Urinary bladder (tissue), 4 donors: ENCODE measurements at places on chromosomes 2 and 18. TPM values are rescaled to one million over a fixed set of nuclear protein-coding genes. Genes with fewer than 3 reads are reported as not detected.

OSBPL6 gene
- total RNA-seq, result 1.9 TPM

RAB6D gene
- total RNA-seq, result 0.21 TPM

AAK1 gene
- 51.5 TPM for total RNA-seq

MC5R gene
- not detected for total RNA-seq

VIT gene
- 10.0 TPM for total RNA-seq

MYO1B gene
- total RNA-seq, result 138 TPM

RFTN2 gene
- total RNA-seq, result 37.4 TPM

IL1RL1 gene
- total RNA-seq, result 12.8 TPM

EPHA4 gene
- 41.3 TPM for total RNA-seq

RND3 gene
- total RNA-seq, result 139 TPM

SKOR2 gene
- total RNA-seq, result not detected

TMX3 gene
- 97.6 TPM for total RNA-seq

ADRA2B gene
- total RNA-seq, result 1.6 TPM

CNNM4 gene
- total RNA-seq, result 5.8 TPM

TTC21B gene
- total RNA-seq, result 81.2 TPM

CHAC2 gene
- 2.3 TPM for total RNA-seq

REG3G gene
- not detected for total RNA-seq

LDLRAD4 gene
- 52.3 TPM for total RNA-seq

PMAIP1 gene
- total RNA-seq, result 1.6 TPM

LIMS3 gene
- 13.5 TPM for total RNA-seq

UGT1A8 gene
- 0.16 TPM for total RNA-seq

FARSB gene
- total RNA-seq, result 17.1 TPM

CIB4 gene
- total RNA-seq, result not detected

CYP27C1 gene
- 7.8 TPM for total RNA-seq

SDC1 gene
- 87.1 TPM for total RNA-seq

CCDC148 gene
- 5.3 TPM for total RNA-seq

PROC gene
- 0.74 TPM for total RNA-seq

CNDP1 gene
- total RNA-seq, result 0.16 TPM

HOXD1 gene
- 0.90 TPM for total RNA-seq

SULT6B1 gene
- total RNA-seq, result not detected

TYMS gene
- 31.4 TPM for total RNA-seq

SLC4A3 gene
- total RNA-seq, result 1.3 TPM

PER2 gene
- total RNA-seq, result 7.5 TPM

SERPINB13 gene
- total RNA-seq, result 1.7 TPM

RHOB gene
- 305 TPM for total RNA-seq

C2orf81 gene
- 0.74 TPM for total RNA-seq

ST8SIA5 gene
- total RNA-seq, result 0.95 TPM

BOLL gene
- 0.11 TPM for total RNA-seq

SLC23A3 gene
- 2.2 TPM for total RNA-seq

SMYD1 gene
- 5.7 TPM for total RNA-seq

MYOM1 gene
- total RNA-seq, result 41.9 TPM

SP5 gene
- 0.42 TPM for total RNA-seq

TMEM178A gene
- total RNA-seq, result 5.2 TPM

FAP gene
- 57.7 TPM for total RNA-seq

DSC2 gene
- total RNA-seq, result 7.1 TPM

IL37 gene
- total RNA-seq, result not detected

TXNDC2 gene
- total RNA-seq, result not detected

TOGARAM2 gene
- total RNA-seq, result 0.48 TPM

OXER1 gene
- 1.5 TPM for total RNA-seq

CCDC178 gene
- total RNA-seq, result 3.1 TPM

CCDC102B gene
- 114 TPM for total RNA-seq

FRZB gene
- 3.7 TPM for total RNA-seq

HOXD11 gene
- total RNA-seq, result 6.0 TPM

HTR2B gene
- 3.0 TPM for total RNA-seq

DCDC2C gene
- 0.48 TPM for total RNA-seq

PLGLB2 gene
- 3.9 TPM for total RNA-seq

MAP3K19 gene
- total RNA-seq, result not detected

DSG4 gene
- 0.26 TPM for total RNA-seq
